CD4-positive, alpha-beta T cell treated with Interferon gamma for 1 hour (primary cell): ENCODE measurements at places on chromosomes 4 and X.

DNA sequence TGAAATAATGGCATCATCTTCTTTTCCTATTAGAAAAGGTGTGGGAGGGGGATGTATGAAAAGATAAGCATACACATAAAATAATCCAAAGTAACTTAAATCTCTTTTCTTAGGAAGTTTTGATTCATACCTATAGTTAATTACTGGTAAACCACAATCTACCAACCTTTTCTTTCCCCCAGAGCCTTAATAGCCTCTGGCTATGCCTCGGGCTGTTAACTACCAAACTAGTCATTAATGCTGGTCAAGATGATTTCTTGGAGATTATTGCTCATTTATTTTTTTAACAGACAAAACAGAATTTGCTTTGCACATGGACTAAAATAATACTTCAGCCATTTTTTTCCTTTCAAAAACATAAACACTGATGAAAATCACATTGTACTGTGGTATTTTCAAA, 16.9 kb downstream of the NAA11 start:
- DNase-seq, result no peak

- DNase-seq, result no peak
These were observed 586.8 kb upstream of the PITX2 start for GRCh38 chr4:111209706-111210105.

DNA sequence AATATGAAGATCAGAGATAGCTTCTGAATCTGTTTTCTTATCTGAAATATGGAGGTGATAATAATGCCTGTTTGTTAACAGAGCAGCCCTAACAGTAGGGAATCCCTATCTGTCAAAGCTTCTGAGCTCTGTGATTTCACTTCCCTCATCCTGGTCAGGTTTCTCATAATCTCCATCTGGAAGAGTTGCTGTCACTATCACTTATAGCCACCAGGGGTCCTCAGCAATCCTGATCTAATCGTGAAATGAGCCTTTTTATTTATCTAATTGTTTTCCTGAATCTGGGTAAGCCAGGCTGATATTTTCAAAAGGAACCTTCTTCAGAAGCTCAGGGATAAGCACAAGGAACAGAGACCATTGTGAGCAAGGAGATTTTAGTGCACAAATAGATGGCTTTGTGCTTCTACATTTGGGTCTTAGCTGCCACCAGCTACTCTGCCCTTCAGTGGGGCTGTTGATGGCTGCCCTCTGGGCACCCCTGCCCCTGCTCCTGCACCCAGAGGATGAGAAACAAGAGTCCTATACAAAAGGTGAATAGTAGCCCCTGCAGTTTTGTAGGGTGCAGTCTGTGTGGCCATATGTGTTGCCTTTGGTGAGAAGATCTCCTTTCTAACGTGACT, 196.4 kb upstream of the RADX start:
- DNase-seq, result no peak

- DNase-seq, result no peak
These were observed 41.5 kb downstream of the SETD7 start for GRCh38 chr4:139514382-139515059.

- no peak for DNase-seq
These were observed 25.5 kb upstream of the FGF5 start for GRCh38 chr4:80240976-80241375.

GRCh38 chrX:21745756-21746155, 12.2 kb downstream of the SMPX start:
- DNase-seq, result no peak
